ENCODE measurements at places on chromosomes 7 and 10.

DNA sequence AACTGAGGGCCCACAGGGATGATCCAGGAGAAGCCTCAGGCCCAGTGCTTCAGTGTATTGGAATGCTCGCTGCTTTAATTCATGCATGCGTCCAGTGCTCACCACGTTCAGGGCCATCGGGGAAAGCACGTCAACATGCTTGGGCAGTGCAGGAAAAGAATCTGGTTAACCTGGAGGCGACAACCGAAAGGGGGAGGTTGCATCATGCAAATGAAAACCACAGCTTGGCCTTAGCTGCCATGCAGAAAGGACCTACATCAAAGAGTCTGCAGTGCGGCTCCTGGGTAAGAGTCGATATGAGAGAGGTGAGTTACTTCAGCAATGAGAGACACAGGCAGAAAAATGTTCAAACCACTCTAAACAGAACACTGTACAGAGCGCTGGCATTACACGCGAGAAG, 440.1 kb downstream of the KCNMA1 start:
- no peak for DNase-seq

DNA sequence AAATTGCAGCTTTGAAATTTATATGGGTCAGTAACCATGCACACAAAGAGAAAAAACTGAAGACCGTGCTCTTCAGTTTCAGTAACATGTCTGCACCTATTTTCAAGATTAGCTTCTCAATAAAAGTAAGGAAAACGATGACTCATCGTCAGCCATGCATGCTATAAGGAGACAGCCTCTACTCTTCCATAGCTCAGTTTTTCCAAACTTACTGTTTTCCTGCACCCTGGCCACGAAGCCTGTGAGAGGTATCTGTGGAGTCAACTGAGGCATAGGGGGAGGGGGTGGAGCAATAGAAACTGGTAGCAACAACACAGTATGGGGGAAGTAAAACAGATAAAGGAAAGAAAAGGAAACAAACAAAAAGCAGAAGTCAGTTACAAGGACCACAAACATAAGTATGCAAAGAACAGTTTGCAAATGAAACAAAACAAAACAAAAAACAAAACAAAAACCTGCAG, 58.0 kb downstream of the PDSS1 start:
- no peak for DNase-seq

GRCh38 chr7:147483634-147484292, 1106.8 kb upstream of the C7orf33 start:
- DNase-seq = no peak

DNA sequence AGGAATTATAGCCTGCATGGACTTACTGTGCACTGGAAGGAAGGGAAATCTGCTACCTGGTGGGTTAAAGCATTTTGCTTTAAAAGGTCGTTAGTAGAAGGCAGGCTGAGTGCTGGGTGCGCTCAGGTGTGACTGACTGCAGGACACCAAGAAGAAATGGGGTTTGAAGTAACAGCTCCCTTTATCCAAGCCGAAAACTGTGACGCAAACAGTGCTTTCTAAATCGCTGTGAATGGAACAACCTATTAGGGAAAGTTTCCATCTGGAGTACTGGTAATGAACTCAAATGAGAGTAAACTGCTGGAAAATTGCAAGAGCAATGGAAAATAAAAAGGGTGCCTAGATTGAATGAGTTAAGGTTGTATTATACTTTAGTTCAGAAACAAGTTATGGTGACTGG, 95.3 kb downstream of the CNNM2 start:
- no peak for DNase-seq

GRCh38 chr10:3494131-3494837, 290.7 kb downstream of the KLF6 start:
- no peak for DNase-seq

DNA sequence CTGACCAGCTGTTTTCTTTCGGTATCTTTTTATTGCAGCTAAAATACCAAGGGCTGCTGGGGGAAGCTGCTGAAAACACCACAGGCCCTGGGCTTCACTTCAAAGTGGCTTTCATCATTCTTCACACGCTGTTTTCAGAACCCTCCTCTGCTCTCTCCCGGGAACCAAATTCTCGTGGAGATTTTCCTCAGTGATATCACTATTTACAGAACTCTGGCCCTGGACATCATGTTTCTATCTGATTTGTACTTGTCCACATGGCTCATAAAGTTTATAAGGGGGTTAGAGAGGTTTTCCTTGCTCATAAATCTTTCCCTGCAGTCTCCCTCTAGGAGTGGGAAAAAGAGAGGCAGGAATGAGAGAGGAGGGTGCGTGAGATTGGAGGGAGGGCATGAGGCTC, 177.4 kb upstream of the NPVF start:
- no peak for DNase-seq

- no peak for DNase-seq
Measured at GRCh38 chr7:24949884-24950283, 30.1 kb downstream of the OSBPL3 start.

DNA sequence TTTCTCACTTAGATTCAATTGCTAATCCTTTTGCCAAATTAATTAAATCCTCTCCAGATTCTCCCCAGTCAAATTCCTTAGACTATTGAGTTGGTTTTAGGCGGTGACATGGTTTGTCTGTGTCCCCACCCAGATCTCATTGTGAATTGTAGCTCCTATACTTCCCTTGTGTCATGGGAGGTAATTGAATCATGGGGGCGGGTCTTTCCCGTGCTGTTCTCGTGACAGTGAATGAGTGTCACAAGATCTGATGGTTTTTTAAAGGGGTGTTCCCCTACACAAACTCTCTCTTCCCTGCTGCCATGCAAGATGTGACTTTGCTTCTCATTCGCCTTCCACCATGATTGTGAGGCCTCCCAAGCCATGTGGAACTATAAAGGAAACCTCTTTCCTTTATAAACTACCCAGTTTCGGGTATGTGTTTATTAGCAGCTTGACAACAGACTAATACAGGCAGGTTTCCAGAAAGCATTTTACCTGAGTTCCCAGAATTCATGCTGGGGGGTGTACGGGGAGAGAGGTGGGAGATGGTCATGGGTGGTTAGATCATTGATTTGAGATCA, 44.7 kb upstream of the GARS1 start:
- no peak for DNase-seq

- DNase-seq = no peak
Measured at GRCh38 chr7:46421441-46422230, 500.6 kb upstream of the IGFBP3 start.

GRCh38 chr7:6243168-6243567, 29.3 kb downstream of the CYTH3 start:
- DNase-seq = no peak

GRCh38 chr10:16182688-16183087, 254.1 kb upstream of the PTER start:
- DNase-seq = no peak

- no peak for DNase-seq
Measured at GRCh38 chr10:105023211-105024111, 382.4 kb downstream of the SORCS3 start.

- no peak for DNase-seq
Measured at GRCh38 chr7:129262324-129262723, 37.5 kb downstream of the AHCYL2 start.

DNA sequence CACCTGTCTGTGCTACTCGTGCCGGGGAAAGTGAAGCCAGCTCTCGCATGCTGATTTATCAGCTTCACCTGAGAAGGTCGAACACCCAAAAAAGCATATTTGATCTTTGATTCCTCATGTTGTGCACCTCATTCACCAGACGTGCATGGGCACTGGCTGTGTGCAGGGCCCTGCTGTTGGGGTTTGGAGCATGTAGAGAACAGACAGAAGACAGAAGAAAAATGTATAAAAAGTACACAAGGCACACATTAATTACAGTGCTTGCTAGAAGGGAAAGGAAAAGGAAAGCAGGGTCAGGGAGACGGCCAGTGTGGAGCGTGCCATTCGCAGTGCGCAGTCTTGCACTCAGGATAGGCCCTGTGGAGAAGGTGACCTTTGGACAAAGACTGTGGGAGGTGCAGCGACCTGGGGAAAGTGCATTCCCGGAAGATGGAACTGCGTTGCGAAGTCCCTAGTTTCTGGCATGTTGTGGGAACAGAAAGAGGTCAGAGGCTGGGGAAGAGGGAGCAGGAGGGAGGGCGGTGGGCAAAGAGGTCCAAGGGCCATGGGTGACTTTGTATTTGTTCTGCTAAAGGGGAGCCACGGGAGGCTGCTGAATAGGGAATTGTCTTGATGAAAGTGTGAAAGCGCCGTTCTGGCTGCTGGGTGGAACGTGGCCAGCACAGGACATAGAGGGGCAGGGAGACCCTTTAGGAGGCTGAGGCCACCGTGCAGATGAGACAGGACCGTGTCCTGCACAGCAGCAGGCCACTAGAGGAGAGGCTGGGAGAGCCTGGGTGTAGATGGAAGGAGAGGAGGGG, 232.8 kb downstream of the GLRX3 start:
- no peak for DNase-seq

DNA sequence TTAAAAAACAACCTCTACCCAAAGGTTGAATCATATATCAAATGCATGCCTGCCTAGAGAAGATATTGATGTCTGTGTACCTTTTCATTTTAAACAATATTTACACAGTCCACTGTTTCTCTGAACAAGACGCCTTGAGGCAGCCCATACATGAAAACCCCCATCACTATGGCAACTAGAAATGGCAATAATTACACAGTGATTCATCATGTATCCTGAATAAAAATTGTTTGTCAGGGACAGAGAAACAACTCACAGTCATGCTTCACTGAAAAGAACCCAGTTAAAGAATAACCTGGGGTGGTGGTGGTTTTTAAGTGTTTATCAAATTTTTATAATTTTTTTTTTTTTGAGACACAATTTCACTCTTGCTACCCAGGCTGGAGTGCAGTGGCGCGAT, 19.7 kb downstream of the DNAJC12 start:
- no peak for DNase-seq

DNA sequence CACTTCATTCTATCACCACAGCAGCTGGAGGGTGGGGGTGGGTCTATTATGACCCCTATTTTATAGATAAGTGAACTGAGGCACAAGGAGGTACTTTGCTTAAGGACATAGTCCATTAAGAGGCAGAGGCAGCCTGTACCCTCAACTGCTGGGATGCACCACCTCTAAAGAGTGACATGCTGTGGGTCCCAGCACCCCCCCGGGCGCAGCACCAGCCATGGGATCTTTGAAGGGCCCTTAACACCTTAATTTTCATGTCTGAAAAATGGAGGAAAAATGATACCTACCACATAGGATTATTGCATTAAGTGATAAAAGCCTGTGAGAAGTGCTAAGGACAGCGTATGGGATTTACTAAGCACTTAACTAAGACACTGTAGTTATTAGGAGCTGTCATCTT, 15.4 kb downstream of the ADCYAP1R1 start:
- no peak for DNase-seq

GRCh38 chr10:1715821-1716220, 21.5 kb downstream of the ADARB2 start:
- DNase-seq = peak; percentile 52

DNA sequence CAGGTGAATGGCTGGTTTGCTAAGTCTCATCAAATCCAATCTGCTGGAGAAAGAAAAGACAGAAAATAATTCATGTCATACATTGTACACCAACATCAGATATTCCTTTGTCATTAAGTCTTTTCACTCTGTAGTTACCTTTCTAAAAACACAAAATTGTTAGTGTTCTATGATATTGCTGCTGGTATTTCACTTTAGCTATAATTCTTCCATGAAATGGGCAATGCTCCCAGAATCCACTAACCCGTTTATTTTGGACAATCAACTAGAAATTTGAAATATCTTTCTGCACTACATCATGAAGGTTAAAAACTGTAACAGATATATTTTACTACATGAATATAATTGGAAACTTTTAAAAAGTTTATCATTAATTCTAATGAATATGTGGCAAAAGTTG, 181.3 kb downstream of the C7orf25 start:
- no peak for DNase-seq

DNA sequence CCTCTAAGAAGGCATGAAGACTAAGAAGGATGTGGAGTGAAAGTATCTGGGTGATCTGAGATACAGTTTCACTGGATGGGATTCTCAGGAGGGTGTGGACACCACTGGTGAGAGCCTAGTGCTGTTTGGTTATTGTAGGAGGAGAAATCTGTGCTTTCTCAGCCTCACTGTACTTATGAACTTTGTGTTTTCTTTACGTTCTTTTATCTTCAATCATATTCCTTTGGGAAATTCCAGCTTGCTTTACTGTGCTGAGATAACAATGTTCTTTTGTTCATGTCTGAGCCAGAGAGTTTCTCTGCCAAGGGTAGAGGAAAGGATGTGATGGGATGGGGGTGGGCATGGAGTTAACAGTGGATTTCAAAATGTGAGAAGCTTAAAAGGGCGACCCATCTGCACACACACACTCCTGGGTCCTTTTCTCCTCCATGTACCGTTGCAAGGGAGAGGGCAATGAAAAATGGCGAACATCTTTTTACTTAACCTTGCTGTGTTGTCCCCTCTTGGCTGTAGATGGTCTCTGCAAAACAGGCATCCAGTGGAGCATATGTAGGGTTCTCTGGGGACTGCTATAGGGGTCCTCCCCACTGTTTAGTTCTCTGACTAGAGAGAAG, 25.0 kb upstream of the TAX1BP1 start:
- no peak for DNase-seq

DNA sequence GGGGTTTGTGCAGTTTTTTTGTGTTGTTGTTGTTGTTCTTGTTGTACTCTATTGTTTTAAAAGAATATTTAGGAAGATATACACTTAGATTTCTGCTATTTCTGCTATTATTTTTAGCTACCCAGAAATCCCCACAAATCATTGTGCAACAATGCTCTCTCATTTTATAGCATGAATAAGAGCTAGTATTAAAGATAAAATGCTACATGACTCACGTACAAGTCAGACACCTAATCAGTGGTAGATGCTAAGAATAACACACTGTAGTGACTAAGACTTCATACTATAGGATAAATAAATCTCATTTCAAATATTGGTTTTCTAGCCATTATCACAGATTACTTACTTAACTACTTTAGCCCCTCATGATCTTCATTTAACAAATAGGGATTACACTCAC, 920.5 kb downstream of the KCNMA1 start:
- no peak for DNase-seq

GRCh38 chr10:49408519-49409306, 12.8 kb upstream of the DRGX start:
- peak; percentile 58 for DNase-seq

DNA sequence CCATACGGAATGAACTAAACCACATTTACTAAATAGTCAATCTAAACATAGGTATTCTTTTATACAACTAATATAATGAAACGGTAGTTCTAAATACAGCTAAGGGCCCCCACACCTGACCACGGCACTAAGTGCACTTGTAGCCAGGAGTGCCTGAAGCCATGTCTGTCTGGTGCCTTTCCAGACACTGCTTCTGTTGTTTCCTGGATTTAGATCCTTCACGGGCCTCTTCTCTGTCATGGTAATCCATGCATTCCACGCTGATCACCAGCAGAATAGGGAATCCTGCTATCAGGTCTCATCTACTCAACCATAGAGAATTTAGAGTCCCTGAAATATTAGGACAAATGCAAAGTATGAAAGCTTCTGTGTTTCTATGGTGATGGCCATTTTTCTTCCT, 37.8 kb downstream of the OSBPL3 start:
- DNase-seq = no peak

Data from 8988T (cell line).